Left lung (tissue), 14 donors: ENCODE measurements at places on chromosomes 11 and 22.

DNA sequence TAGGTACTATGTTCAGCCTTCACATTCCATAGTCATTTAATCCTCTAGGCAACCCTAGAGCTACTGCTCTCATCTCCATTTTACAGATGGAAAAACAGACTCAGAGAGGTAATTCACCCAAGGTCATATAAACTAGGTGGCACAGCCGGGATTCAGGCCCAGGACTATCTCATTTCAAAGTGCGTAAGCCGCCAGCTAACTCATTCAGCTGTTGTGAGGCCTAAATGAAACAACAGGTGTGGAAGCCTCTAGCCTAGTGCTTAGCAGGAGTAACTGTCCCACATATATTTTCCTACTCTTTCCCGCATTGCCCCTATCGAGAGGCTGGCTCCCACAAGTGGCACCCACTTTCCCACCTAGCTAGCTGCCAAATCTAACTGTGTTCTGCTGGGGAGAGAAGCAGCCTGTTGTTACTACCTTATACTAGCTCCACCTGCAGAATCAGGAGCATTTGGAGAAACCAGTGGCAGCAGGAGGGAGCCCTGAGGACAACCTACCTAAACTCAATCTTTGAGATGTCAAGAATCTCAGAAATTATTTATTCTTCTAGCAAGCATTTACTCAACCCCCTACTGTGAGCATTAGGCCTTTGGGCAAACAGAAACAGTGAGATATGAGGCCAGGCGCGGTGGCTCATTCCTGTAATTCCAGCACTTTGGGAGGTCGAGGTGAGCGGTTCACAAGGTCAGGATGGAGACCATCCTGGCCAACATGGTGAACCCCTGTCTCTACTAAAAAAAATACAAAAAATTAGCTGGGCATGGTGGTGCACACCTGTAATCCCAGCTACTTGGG lies 20.9 kb downstream of the PRG3 start:
- DNase-seq = no peak

DNA sequence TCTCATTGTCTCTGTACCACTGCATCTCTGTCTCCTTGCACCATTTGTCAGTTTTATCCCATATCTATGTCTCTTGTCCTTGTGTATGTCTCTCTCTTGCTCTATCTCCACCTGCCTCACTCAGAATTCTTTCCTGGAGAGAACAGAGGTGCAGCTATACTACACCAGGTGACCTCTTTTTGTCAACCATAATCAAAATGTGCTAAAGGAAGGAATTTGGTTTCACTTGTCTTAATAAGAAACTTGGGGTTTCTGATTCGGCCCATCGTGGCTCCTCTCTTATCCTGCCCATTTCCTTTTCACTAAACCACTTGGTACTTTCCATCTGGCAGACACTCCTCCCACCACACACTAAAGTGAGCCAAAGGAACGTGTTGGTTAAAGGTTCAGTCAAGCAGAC lies 2.0 kb upstream of the C11orf42 start:
- DNase-seq = no peak

DNA sequence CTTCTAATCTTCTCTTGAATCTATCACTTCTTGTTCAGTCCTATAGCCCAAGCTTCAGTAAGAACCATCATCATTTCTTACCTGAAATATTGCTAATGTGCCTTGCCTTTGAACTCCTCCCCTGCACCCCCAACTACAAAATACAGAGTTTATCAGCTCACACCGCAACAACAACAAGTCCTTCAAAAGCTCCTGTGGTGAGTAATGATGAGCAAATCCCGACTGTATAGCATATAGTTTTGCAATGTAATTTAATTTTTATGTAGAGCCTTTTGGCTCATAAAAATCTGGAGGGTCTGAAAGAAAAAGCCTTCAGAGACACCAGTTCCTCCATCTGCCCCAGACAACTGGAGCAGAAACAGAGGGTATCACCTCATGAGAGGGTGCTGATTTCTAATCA lies 124.7 kb downstream of the ARHGAP32 start:
- DNase-seq = no peak

GRCh38 chr22:49413146-49413545 lies 414.5 kb downstream of the BRD1 start:
- no peak for DNase-seq

DNA sequence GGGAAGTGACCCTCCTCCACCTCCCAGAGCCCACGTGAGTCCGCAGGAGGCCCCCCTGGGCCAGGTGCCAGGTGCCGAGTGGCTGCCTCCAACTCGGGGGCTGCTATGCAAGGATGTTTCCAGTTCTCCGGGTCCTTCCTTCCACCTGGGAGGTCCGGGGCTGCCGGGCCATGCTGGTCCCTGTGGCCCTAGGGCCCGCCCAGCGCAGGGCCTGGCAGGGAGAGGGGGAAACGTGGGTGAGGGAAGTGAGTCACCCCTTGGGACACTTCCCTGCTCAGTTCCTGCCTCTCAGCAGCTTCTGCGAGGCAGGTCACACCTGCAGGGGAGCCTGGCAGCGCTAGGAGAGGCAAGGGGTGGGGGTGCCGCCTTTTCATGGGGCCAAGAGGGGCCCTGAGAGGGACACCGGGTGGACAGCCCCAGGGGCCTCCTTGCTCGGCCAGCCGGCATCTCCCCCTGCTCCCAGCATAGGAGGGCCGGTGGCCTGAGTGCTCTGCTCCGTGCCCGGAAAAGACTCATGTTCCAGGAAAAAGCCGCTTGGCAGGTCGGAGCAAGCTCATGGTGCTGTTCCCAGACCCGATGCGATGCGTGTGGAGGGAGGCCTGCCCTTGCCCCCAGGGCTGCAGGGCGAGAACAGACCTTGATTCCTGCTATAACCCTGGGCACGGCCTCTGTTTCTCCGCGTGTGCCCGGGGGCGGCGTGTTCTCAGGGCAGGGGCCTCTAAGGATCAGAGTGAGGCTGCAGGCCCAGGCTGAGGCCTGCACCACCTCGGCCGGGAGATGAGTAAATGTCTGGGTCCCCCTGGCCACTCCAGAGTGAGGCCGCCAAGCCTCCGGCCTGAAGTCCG lies 30.3 kb upstream of the WNT7B start:
- peak; percentile 83 for DNase-seq
